ENCODE measurements at places on chromosomes 7 and 10.

GRCh38 chr7:139820089-139820488, 9.0 kb upstream of the TBXAS1 start:
- DNase-seq: no peak

GRCh38 chr7:131285556-131285955, 42.1 kb upstream of the MKLN1 start:
- no peak for DNase-seq

GRCh38 chr7:91771921-91772815, 108.3 kb downstream of the MTERF1 start:
- DNase-seq: no peak

DNA sequence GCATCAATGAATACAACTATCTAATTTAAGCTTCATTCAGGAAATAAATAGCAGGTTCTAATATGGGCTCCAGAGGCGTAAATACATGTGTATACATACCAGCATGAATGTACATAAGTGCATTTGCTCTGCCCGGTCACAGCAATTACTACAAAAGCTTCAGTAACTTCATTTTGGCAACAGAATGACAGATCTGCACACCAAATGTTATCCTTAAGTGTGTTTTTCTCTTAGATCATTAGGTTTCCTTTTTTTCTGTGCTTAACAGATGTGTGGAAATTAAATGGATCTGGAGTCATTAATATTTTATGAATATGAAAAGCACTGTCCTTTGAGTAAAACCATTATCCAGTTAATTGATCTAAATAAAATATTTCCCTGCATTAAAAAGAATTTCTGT, 159.0 kb upstream of the MEOX2 start:
- DNase-seq: no peak

DNA sequence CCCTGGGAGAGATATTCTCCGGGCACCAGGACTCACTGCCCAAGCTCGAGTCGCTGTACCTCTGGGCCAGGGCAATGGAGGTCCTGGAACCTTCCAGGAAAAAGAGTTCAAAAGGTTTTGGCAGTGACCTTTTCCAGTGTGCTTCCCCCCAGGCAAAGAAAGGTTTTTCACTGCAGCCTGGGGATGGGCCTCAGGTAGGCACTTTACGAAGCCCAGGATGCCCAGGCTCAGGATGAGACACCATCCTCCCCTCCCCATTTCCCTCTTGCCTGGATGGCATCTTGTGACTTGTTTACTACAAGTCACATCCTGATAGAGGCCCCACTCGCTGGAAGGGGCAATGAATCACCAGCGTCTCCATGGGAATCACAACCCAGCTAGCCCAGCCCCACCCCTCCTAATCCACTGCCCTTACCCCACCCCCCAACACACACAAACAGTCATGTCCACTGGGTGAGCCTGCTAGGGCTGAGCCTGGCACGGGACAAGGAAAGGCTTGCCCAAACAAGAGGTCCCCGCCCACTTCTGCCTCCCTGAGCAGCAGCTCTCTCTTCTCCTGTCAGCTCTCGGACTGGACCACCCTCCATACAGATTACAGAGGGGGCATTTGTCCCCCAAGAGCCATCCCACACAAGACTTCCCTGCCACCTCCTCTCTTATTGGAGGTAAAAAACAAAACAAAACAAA, 93.8 kb upstream of the SMNDC1 start:
- no peak for DNase-seq

- no peak for DNase-seq
Measured at GRCh38 chr10:74394416-74394969, 243.5 kb downstream of the ADK start.

- no peak for DNase-seq
Measured at GRCh38 chr7:1894313-1894900, 224.3 kb downstream of the ELFN1 start.

DNA sequence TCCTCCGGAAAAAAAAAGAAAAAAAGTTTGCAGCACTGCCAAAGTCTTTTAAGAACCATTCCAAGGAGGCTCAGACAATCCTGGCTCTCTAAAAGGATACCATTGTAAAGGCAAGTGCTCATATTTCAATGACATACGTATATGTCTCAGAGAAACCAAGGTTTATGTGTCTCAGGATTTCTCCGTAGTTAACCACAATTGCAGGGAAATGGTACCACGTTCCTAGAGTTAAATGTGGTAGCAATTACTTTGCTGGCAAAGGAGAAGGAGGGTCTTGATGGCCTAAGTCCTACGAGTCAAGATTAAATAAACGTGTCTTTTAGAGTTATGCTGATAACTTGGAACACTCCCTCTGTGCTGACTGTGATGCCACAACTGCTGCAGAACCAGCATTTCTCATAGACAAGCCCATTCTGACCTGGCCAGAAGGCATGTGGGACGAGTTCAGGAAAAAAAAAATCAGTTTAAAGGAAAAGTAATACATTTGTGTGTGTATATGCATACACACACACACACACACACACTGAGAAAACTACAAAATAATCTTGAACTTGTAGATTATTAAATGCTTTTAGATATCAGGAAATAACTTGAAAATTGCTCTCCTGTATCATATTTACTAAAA, 245.9 kb downstream of the FGFR2 start:
- DNase-seq: no peak

- no peak for DNase-seq
Measured at GRCh38 chr7:82087099-82087498, 317.3 kb upstream of the HGF start.

DNA sequence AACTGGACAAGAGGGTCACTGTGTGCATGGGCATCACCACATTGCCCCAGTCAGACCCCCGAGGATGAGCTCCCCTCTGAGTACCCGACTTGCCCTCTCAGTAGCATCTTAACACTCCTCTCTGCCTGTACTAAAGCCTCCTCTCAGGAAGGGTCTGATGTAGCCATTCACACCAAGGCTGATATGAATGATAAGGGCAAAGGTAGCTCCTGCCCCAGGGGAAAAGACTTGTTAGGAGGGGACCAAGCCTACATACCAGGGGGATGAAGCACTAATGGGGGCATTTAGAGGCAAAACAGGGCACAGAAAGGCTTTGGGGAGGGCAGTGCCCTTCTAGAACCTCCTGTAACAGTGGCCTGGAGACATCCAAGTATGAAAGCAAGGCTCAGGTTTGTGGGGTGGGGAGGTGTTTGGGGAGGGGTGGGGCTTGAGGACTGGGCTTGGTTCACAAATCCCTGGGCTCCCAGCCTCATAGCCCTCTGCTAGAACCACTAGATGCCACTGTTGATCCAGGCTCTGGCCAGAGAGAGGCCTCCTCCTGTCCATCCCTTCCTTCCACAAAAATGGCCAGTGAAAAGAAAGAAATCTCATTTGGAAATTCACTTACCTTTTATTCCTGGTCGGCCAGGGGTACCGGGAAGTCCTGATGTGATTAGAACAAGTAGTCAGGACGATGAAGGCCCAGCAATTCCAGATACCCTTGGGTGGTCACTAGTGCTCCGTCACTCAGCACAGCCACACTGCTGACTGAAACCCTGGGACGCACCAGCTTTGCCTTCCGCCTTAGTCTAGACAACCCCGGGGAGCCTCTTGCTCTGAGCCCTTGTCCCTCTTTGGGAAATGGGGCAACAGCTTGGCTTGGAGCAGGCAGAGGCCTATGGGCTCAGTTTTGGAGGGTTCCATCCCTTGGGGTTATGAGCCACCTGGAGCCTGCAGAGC, 40.3 kb downstream of the COL17A1 start:
- DNase-seq: no peak

- DNase-seq: no peak
Measured at GRCh38 chr7:105799677-105800076, 76.7 kb downstream of the ATXN7L1 start.

GRCh38 chr10:58414270-58415041, 29.2 kb downstream of the TFAM start:
- DNase-seq: no peak

- DNase-seq: no peak
Measured at GRCh38 chr10:45548068-45548467, 124.5 kb downstream of the ZFAND4 start.

DNA sequence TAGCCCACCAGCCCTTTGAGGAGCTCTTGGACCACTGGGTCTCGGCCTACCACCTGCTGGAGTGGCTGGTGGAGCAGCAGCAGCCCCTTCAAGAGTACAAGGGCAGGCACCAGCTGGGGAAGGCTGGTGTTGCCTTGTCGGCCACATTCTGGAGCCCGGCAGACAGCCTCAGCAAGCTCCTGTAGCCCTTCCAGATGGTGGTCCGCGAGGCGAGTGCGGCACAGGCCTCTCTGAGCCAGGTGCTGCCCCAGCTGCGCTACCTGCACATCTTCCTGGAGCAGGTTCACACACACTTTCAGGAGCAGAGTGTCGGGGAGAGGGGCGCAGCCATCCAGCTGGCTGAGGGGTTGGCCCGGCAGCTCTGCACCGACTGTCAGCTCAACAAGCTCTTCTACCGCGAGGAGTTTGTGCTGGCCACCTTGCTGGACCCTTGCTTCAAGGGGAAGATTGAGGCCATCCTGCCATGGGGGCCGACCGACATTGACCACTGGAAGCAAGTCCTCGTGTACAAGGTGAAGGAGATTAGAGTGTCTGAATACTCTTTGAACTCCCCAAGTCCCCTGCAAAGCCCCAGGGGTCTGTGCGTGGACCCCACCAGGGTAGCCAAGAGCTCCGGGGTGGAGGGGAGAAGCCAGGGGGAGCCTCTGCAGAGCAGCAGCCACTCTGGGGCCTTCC, 7.0 kb upstream of the ACTR3C start:
- no peak for DNase-seq

- DNase-seq: no peak
Measured at GRCh38 chr7:92731335-92732063, 104.9 kb downstream of the CDK6 start.

DNA sequence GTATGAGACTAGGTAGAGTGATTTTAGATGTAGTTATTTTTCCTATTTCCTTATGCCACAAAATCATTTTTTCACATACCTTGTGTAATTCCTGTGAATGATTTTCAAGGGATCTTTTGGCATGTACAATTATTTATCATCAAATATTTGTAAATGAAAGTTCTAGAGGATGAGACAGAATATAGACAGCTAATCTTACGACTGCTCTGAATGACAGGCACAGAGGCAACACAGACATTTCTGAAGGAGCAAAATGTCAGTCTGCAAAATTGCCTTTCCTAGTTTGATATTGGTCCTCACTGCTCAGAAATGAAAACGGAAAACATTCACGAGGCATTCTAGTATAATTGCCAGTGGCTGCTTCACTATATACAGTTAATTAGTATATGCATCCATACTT, 810.6 kb upstream of the C7orf33 start:
- no peak for DNase-seq

DNA sequence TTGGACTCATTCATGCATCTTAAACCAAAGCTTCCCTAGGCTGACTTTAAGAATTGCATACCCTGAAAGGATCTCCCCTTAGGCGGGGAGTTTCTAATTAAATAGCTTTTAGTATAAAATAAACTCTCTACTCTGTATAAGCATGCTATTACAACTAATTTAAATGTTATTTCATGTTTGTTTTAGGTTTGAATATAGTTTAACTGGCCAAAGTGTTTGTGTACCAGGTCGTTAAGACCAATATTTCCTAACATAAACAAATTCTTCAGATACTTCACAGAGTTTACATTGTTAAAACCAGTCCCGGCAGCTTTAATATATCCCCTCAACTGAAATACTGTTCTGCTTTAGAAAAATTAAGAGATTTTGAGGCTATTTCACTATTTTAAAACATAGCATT, 2.3 kb downstream of the GLI3 start:
- no peak for DNase-seq

GRCh38 chr10:115829521-115830205, 443.3 kb downstream of the GFRA1 start:
- no peak for DNase-seq

DNA sequence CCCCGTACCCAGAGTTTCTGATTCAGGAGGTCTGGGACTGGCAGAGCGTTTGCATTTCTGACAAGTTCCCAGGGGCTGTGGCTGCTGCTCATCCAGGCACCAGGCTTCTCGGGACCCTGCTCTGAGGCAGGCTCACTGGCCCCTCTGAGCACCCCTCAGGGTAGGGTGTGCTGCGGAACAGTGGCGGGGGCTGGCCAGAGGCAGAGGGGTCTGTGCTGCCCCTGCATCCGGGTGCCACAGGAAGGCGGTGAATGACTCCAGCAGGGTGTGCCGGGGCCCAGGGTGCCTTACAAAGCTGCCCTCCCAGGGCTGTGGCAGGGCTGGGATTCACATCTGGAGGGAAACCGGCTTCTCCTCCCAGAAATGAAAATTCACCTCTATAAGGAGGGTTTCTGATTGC, 77.4 kb downstream of the CHST15 start:
- no peak for DNase-seq

DNA sequence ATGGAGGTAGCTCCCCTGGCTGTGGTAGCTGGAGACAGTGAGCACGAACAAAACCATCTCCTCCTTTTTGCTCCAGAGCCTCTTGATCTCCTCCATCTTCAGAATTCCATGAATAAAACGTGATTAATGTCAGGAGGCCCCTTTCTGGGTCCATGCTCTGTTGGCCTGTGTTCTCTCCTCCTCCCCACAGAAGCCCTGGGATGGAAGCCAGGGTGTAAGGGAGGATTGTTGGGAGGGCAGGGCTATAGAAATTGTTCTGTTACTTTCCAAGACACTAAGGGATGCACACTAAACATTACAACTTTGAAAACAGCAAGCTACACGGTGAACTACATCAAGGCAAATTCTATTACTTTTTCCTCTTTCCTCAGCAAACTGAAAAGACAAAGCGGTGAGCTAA, 96.3 kb downstream of the RNF216 start:
- DNase-seq: no peak

GRCh38 chr10:27504808-27505460, 830 bp downstream of the RAB18 start:
- DNase-seq: no peak

DNA sequence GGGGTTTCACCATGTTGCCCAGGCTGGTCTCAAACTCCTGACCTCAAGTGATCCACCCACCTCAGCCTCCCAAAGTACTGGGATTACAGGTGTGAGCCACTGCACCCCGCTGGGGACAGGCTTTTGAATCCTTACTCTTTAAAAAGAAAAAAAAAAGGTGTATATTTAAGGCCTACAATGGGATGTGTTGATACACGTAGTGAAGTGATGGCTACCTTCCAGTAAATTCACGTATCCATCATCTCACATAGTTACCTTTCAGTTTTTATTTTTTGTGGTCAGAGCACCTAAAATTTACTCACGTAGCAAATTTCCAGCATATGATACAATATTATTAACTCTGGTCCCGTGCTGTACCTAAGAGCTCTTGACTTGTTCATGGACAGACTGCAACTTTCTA, 119.5 kb upstream of the INSYN2A start:
- DNase-seq: no peak

- DNase-seq: no peak
Measured at GRCh38 chr7:90946730-90947501, 317.3 kb upstream of the FZD1 start.

Data from T-helper 9 cell (primary cell).